CD4-positive, alpha-beta T cell treated with Interleukin-6 at 100 ng/mL for 8 hours (primary cell): ENCODE measurements at places on chromosomes 12 and 14.

DNA sequence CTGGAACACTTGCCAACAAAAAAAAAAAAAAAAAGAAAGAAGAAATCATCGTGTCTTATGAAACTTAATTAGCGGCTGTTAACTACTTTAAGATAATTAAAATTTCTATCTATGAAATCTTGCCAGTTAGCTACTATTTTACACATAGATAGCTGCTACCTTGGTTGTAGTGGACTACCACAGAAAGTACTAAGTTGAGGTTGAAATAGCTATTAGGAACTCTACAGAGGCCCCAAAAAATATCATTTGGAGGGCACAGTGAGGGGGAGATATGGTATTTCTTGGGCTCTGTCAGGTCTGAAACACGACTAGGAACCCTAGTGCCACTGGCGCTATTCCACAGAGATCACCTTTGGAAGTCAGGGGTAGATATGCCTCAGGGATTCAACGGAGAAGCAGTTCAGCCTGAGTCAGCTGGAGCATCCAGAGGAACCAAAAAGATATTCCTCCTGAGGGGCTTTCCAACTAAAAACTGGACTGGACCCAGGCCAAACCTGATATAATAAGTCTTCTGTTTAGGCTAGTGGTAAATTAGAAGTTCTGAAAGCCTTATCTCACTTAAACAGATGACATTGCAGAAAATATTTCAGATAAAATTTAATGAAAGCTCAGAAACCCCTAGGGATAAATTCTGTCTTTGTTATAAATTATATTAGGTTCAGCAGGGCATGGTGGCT, 126.1 kb downstream of the EPS8 start:
- DNase-seq = no peak

- DNase-seq = no peak
Measured at GRCh38 chr14:86639146-86639545, 1109.2 kb downstream of the FLRT2 start.

DNA sequence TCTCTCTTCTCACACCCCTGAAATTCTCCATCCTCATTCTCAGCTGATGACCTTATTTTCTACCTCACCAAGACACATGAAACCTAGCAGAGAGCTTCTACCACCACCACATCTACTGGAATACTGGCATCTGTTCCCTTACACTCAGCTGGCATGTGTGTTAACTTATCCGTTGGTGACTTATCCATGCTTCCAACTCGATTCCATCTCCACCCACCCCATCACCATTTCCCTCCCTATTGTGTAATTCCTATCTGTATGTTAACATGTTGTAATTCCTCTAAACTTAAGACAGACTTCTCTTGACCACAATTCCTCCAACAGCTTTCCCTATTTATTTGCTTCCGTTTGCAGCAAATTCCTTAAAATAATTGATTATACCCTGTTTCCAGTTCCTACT, 15.4 kb downstream of the C1S start:
- DNase-seq = no peak

- no peak for DNase-seq
Measured at GRCh38 chr14:91171291-91171690, 57.4 kb downstream of the DGLUCY start.

- DNase-seq = no peak
Measured at GRCh38 chr14:26132061-26132645, 465.7 kb downstream of the NOVA1 start.

DNA sequence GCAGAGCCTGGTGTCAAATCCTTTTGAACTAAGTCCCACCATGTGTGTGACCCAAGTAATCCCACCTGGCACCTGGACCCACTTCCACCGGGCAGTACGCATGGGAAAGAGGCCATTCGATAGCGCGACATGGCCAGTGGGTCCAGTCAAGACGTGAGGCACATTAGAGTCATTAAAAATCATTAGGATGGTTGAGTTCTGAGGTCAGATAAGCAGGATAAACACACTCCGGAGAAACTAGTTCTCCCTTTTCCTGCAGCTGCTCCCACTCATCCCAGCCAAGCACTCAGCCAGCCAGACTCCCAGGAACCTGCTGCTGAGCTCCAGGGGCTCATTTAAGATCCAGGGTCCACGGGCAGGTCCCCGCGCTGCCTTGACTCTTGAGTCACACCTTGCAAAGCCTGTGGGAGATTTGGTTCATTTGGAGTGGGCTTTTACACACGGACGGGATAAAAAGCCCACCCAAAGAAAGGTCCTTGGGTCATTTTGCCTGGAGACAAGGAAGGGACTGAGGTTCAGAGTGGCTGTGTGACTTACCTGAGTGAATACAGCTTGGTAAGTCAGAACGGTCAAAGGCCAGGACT, 313.9 kb downstream of the BCL11B start:
- no peak for DNase-seq

DNA sequence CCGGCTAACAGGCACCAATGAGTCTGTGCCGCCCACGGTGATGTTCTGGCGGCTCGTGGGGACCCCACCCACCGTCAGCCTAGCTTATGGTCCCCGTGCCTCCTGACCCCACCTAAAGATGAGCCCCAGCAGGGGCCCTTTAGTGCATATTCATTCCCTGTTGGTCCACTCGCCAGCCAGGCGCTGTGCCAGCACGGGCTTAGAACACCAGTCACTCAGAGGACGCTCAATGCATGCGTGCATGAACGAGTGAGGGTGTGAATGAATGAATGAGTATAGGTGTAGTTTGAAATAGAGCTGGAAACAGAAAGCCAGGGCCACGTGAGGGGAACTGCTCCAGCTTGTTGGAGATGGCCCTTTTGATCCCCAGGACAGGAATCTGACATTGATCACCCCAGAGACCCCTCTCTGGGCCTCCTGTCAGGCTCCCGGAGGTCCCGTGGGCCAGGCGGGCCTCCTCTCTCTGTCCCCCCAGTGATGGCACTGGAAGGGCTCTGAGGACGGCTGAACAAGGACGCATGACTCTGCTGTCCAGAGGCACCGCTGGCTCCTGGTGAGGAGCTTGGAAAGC, 193.9 kb upstream of the C14orf180 start:
- no peak for DNase-seq

DNA sequence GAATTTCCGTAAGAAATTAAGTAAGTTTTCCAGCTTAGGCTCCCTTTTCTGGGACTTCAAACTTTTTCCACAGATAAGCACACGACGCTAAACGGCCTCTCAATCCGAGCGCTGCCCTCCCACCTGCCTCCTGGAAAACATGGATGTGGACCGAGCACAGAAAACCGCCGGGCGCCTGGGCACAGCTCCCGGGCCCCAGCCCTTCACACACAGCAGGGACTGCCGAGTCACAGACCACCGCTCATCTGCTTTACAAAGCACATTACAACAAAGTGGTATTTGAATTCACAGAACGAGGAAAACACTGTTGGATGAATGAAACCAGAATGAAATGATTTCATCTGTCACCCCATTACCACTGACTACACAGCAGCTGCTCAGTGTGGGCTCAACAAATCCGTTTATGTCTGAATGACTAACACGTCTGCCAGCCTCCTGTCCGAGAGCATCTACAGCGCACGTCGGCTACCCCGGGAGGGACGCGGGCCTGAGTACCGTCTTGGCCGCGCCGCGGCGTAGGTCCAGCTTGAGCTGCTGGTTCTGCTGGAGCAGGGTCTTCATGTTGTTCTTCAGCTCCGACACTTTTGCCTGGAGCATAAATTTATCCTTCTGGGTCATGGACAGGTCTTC, 13.1 kb upstream of the ANKLE2 start:
- DNase-seq = no peak

DNA sequence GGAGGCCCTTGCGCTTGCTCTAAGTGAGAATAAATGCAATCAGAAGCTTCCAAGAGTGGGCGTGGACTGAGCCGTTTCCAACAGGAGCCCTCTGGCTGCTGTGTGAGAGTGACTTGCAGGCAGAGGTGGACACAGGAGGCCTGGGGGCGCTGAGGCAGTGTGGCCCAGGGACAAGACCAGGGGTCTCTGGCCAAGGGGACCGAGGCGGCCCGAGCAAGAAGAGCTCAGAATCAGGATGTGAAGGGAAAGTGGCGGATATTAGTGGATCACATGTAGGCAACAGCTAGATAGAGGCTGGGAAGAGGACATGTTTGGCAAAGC, 8.6 kb downstream of the RIMBP2 start:
- no peak for DNase-seq

DNA sequence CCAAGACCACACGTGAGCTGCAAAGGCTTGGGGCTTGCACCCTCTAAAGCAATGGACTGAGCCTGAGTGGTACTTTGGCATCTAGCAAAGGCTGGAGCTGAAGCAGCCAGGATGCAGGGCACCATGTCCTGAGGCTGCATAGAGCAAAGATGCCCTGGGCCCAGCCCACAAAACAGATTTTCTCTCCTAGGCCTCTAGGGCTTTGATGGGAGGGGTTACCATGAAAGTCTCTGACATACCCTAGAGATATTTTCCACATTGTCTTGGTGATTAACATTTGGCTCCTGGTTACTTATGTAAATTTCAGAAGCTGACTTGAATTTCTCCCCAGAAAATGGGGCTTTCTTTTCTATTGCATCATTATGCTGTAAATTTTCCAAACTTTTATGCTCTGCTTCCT, 438.3 kb downstream of the SLC16A7 start:
- DNase-seq = no peak

- DNase-seq = peak; percentile 20
Measured at GRCh38 chr12:107079172-107080011, 14.0 kb downstream of the CRY1 start.

DNA sequence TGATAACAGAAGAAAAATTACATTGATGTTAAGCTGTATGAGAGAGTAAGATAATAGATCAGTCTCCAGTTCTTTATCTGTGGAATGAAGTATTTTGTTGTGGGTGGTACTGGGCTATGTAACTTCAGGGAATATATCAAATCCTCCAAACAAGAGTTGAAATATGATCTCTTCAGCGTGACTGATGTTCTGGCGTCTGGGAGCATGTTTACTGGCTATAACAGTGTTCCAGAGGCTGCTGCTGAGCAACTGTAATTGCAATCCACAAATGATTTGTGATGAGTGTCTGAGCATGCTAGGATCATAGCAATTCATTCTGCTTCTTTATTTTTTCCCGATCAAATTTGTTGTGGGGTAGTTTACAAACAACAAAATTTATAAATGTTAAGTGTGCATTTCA, 18.6 kb upstream of the CCDC198 start:
- DNase-seq = no peak

GRCh38 chr12:132266370-132266769, 63.0 kb downstream of the GALNT9 start:
- DNase-seq = no peak
